ENCODE measurements at places on chromosomes 5 and 9. TPM values are rescaled to one million over a fixed set of nuclear protein-coding genes. Genes with fewer than 3 reads are reported as not detected.

RNF183 gene
- total RNA-seq: 0.37 TPM

HK3 gene
- not detected for total RNA-seq

FOXD4L4 gene
- 0.22 TPM for total RNA-seq

CTSL gene
- total RNA-seq: 687 TPM

NR6A1 gene
- total RNA-seq: 1.3 TPM

All from uterine smooth muscle cell (primary cell).